A549 treated with CpdA at 1 μM for 4 hours (cell line): ENCODE measurements at places on chromosomes 5 and 9. TPM values are rescaled to one million over a fixed set of nuclear protein-coding genes. Genes with fewer than 3 reads are reported as not detected.

TAF1L gene
- not detected in 5 replicates for total RNA-seq

FAM153A gene
- not detected in 5 replicates for total RNA-seq

WDR38 gene
- total RNA-seq = 0.12 to 0.17 TPM (median 0.14 TPM) in 3 of 5 replicates, not detected in the others

ABCA2 gene
- total RNA-seq = 23.2 to 31.7 TPM (median 25.6 TPM) in 5 replicates

GABRA1 gene
- total RNA-seq = not detected in 5 replicates

PCSK5 gene
- total RNA-seq = 0.68 to 1.0 TPM (median 0.87 TPM) in 5 replicates

PTAR1 gene
- 11.1 to 18.6 TPM (median 14.8 TPM) in 5 replicates for total RNA-seq

DMRT3 gene
- not detected in 5 replicates for total RNA-seq

ANKRD34B gene
- total RNA-seq = 0.07 to 0.13 TPM (median 0.12 TPM) in 3 of 5 replicates, not detected in the others

SPATA6L gene
- total RNA-seq = 1.6 to 2.6 TPM (median 2.0 TPM) in 5 replicates

CDH10 gene
- 0.22 to 0.32 TPM (median 0.30 TPM) in 5 replicates for total RNA-seq

SEPTIN8 gene
- total RNA-seq = 17.3 to 21.5 TPM (median 18.5 TPM) in 5 replicates

PCDHA9 gene
- not detected in 5 replicates for total RNA-seq

BARHL1 gene
- 0.06 TPM in 1 of 5 replicates, not detected in the others for total RNA-seq

LCN9 gene
- not detected in 5 replicates for total RNA-seq

SVEP1 gene
- 1.3 to 1.9 TPM (median 1.5 TPM) in 5 replicates for total RNA-seq

RPL12 gene
- total RNA-seq = 2,700 to 2,873 TPM (median 2,816 TPM) in 5 replicates

COL23A1 gene
- total RNA-seq = not detected in 5 replicates

HEMGN gene
- total RNA-seq = not detected in 5 replicates

SLC6A18 gene
- not detected in 5 replicates for total RNA-seq

PCDHAC2 gene
- total RNA-seq = 2.3 to 4.8 TPM (median 2.6 TPM) in 5 replicates

MTAP gene
- 7.9 to 23.3 TPM (median 12.0 TPM) in 5 replicates for total RNA-seq

RAB3C gene
- total RNA-seq = not detected in 5 replicates

NPR3 gene
- total RNA-seq = 20.5 to 25.1 TPM (median 21.7 TPM) in 5 replicates

ZNF658 gene
- total RNA-seq = 1.7 to 2.1 TPM (median 2.0 TPM) in 5 replicates

TEX48 gene
- total RNA-seq = not detected in 5 replicates

N4BP3 gene
- 0.94 to 1.6 TPM (median 1.4 TPM) in 5 replicates for total RNA-seq

OR5C1 gene
- not detected in 5 replicates for total RNA-seq

CDH6 gene
- total RNA-seq = 0.12 to 0.33 TPM (median 0.19 TPM) in 5 replicates

GABRA6 gene
- total RNA-seq = not detected in 5 replicates

RNF183 gene
- total RNA-seq = not detected in 5 replicates

PCDHGA1 gene
- 0.27 to 0.49 TPM (median 0.31 TPM) in 5 replicates for total RNA-seq

SELENOP gene
- 0.17 to 0.57 TPM (median 0.41 TPM) in 4 of 5 replicates, not detected in the other for total RNA-seq

GHR gene
- 0.01 to 0.05 TPM in 2 of 5 replicates, not detected in the others for total RNA-seq

DDX4 gene
- 0.02 TPM in 1 of 5 replicates, not detected in the others for total RNA-seq

MYOZ3 gene
- total RNA-seq = 0.05 to 0.09 TPM (median 0.06 TPM) in 4 of 5 replicates, not detected in the other

TLX3 gene
- total RNA-seq = not detected in 5 replicates

WNK2 gene
- 5.9 to 7.7 TPM (median 6.6 TPM) in 5 replicates for total RNA-seq

NUTM2G gene
- not detected in 5 replicates for total RNA-seq

ROPN1L gene
- total RNA-seq = 1.9 to 2.7 TPM (median 2.3 TPM) in 5 replicates

PPP3R2 gene
- not detected in 5 replicates for total RNA-seq

PRELID2 gene
- total RNA-seq = 6.8 to 13.7 TPM (median 8.2 TPM) in 5 replicates

SPAG8 gene
- total RNA-seq = 0.22 to 0.53 TPM (median 0.27 TPM) in 5 replicates

TNC gene
- total RNA-seq = 0.83 to 1.3 TPM (median 1.1 TPM) in 5 replicates
